CD4-positive, alpha-beta T cell (primary cell): ENCODE measurements at places on chromosomes 11 and 22.

- no peak for DNase-seq
These were observed 906 bp downstream of the ARSA start for GRCh38 chr22:50626850-50627641.

GRCh38 chr11:67400251-67400941 lies 1.3 kb downstream of the PPP1CA start:
- peak; percentile 40 for DNase-seq

DNA sequence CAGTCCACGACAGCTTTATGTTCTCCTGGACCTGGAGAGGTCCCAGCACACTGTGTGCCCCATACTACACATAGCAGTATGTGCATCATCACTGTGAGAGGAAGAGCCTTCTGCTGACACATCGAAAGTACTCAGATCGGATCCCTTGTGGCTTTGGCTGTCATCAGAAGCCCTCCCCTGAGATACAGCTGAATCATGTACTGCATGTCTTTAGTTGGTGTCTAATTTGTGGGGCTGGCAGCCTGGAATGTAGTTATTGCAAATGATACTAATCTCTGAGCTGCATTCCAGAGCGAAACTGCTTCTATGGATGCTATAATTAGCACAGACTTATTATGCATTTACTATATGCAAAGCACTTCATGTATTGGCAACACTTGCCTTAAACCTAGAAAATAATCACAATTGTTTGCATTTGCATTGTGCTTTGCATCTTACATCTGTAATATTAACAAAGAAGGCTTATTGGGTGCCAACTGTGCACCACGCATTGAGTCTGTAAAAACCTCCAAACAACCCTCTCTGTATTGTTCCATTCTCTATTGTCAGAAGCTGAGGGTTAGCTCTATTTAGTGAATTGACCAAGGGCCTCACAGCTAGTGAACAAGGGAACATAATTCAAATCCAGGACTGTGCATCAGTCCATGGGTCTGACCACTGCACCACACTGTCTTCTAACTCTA lies 89.2 kb upstream of the CRTAM start:
- DNase-seq: peak; percentile 24

DNA sequence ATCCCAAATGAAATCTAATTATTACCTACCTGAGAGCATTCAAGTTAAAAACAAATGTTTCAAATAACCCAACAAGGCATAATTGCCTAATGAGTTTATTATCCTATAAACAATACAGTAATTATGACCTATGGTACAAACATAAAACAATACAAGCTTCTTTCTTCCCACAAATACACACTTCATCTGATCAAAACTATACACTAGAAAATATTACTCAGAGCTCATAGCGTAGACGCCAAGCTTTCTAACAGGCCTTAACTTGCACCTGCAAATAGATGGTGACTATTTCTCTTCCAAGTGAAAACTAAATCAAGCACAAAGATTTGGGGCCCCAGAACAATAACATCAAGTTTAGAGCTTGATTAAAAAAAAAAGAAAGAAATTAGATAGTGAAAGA lies 78.1 kb downstream of the SOX6 start:
- no peak for DNase-seq

GRCh38 chr11:30313580-30313979 lies 9.3 kb upstream of the ARL14EP start:
- DNase-seq: no peak

GRCh38 chr11:96763244-96763643 lies 373.4 kb downstream of the JRKL start:
- no peak for DNase-seq

DNA sequence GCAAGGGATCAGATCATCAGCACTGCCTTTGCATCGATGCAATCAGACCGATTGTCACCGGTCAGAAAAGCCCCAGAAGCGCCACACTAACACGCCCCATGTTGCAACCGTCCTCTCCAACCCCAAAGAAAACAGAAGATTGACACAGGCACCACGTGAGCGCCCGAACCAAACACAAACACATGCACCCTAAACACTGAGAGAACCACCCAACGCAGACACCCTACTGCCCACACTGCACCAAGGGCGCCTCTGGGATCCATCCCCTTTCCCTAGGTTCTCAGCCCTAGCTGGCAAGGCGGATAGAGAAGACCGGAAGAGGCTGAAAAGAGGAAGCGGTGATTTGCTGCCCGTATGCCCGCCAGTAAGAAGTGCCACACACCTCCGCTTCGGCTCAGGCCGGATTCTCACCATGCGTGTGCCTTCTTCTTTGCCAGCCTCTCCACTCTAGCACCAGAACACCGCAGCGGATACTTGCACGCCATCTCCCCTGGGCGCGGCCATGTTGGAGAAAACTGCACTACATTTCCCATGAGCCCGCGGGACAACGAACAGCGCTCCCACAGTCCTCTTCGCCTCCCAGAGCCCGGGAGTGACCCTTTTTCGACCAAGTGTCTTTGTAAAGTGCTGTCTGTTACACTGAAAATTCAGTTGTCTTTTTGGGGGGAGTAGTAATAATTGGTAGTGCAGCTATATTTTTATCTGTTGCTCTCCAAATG lies at the start of gene ALKBH8:
TSS of gene ALKBH8 (minus strand) at position 517 of the 719 bp plus-strand sequence. CDS start 4,842 bp downstream, outside the sequence.
- DNase-seq: peak; percentile 74

DNA sequence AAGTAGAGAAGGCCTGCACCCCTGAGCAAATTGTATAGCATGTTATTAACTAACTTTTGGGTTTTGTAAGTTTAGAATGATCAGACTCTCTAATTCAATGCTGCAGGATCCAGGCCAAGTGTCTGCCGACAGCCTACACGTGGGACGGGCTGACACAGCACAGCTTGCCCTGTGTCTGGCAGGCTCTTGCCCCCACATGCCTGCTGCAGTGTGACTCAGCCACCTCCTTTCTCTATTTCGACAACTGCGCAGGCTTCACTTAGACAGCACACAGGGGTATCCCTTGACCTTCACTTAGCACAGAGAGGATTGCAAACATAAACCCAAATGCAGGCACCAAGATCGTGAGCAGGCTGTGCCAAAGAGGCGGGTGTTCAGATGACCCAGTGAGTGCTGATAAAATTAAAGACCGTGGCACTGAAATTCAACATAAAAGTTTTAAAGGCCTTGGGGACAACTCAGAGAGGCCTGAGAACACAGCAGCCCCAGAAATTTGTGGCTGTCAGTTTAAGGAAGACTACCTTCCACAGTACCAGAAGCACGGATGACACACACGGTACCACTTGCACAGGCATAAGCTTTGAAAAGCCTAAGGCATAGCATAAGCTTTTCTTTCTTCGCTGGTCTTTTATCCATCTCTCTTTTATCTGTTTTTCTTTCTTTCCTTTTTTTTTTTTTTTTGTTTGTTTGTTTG lies 37.8 kb downstream of the SCN3B start:
- DNase-seq: no peak

DNA sequence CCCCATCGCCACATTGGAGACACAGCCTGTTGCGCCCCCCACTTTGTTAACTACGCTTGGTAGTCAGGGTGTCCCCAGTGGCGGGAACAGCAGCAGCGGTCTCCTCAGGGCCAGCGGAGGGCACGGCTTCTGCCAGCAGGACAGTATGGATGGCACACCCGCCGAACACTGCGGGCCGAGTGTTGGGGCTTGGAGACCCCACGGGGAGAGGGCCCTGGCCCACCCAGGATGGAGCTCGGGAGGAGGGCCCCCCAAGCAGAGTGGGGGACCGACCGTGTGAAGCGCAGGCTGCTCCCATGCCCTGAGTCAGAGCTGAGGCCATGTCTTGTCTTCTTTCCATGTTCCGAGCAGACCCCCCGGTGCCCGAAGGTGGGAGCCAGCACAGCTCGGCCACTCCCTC lies 17.8 kb downstream of the MRPL23 start:
- no peak for DNase-seq

GRCh38 chr11:1840780-1841480 lies 2.1 kb downstream of the TNNI2 start:
- DNase-seq: no peak

DNA sequence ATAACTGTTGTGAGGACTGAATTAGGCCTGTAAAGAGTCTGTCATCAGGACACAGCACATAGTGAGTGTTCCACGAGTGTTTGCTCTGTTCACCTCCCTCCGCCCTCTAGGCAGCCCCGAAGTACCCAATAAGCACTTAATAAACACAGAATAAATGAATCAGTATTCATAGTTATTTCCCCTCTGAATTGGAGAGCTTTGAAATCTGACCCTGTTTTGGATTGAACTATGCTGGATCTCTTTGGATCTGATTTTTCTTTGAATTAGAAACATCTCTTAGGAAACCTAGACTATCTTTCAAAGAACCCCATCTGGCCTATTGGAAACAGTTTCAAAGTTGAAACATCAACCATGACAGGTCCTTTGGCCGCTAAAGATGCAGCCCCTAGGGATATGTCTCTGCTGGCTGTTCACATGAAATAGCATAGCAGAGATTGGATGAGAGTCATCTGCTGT lies 615.5 kb downstream of the NTM start:
- DNase-seq: no peak

- DNase-seq: peak; percentile 24
These were observed 3.1 kb upstream of the IL17REL start for GRCh38 chr22:50015451-50016307.

DNA sequence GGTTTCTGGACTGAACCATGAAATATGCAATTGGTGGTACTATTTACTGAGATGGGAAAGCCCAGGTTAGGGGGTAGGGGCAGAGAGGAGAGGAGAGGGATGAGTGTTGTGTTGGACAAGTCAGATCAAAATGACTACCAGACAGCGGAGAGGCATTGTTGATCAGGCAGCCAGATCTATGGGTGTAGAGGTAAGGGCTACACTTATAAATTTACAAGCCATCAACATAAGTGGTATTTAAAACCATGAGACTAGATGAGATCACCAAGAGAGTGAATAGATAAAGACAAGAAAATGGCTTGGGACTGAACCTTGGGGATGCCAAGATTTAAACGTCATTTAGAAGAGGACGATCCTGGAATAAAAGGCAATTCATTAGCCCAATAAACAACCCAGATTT lies 123.4 kb downstream of the NXPE2 start:
- no peak for DNase-seq

DNA sequence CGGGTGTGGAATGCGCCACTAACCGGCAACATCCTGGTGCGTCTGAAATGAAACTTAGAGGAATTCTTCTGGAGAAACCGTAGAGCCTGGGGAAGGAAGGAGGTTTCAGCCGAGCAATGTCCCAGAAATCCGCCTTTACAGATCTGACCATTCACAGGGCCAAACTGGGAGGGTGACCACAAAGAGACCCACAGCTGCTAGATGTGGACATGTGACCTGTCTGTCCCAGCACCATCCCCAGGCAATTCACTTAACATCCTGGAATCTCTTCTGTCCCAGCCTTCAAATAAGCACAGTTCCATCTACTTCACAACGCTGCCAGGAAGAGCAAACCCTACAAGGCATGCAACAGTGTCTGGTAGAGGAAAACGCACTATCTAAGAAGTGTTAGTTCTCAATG lies 9.8 kb downstream of the MCAT start:
- no peak for DNase-seq

- peak; percentile 33 for DNase-seq
These were observed 17.5 kb upstream of the CBX7 start for GRCh38 chr22:39169797-39170466.

- DNase-seq: no peak
These were observed 15.5 kb downstream of the CSF2RB start for GRCh38 chr22:36928786-36929535.

GRCh38 chr11:126522152-126522551 lies 166.7 kb downstream of the ST3GAL4 start:
- no peak for DNase-seq

DNA sequence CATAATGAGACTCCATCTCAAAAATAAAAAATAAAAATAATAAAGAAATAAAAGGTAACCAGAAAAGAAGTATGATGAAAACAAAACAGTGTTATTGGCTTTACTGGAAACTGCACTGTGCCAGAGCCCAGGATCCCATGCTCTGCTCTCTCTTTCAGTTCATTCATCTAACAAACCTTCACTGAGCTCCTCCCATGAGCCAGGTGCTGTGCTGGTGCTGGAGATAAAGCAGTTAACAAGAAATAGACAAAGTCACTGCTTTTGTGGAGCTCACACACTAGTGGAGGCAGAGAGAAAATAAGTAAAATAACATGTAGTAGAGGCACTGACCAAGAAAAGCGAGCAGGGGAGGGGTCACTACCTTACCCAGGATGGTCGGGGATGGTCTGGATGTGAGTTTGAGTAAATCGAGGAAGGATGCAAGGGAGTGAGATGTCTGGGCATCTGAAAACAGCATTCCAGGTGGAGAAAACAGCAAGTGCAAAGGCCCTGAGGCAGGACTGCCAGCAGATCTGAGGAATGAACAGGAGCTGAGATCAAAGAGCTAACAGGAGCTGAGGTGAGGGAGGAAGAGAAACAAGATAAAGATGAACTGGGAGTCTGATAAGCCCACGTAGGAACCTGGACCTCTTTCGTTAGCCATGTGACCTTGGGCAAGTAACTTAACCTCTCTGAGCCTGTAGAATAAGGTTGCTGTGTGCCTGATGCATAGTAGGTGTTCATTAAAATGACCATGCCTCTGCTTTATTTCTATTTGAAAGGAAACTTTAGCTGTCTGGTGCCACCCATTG lies 31.3 kb upstream of the CD82 start:
- DNase-seq: no peak

GRCh38 chr11:126703662-126704061 lies 296.9 kb downstream of the KIRREL3 start:
- no peak for DNase-seq

DNA sequence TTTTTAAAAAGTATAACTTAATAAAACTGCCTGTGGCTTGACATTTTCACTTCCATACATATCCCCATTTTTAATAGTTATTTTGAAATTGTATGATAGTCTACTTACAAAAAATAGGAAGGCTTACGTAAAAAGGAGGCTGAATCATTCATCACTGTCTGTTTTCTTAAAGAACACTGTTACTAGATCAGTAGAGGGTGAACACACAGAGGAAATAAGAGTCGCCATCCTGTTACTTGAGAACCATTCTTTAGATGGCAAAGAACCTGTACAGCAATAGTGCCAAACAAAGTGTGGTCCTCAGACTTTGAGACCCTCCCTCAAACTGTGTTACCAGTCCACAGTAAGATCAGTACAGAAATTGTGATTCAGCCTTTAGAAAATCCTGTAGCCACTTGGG lies 180.7 kb downstream of the PGR start:
- no peak for DNase-seq

GRCh38 chr11:134678744-134679143 lies 266.7 kb upstream of the B3GAT1 start:
- DNase-seq: no peak

GRCh38 chr11:102085864-102086551 lies 24.2 kb upstream of the YAP1 start:
- no peak for DNase-seq

DNA sequence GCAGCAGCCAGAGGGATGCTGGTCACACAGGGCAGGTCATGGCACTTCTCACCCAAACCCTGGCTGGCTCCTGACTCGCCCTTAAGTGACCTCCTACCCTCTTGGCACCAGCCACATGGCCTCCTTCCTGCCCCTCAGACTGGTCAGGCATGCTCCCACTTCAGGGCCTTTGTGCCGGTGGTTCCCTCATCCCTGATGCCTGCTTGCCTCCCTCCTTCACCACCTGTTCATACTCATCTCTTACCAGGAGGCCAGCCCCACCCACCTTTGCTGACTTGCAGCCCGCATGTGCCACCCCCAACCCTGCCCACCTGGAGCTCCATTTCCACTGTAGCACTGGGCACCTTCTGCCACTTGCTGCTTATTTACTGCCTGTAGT lies 20.1 kb downstream of the GNAZ start:
- no peak for DNase-seq

GRCh38 chr11:18540207-18541009 lies 13.7 kb upstream of the TSG101 start:
- no peak for DNase-seq
